Upper lobe of right lung (tissue), 1 donor: ENCODE measurements at places on chromosomes 6 and 20. TPM values are rescaled to one million over a fixed set of nuclear protein-coding genes. Genes with fewer than 3 reads are reported as not detected.

- no peak for DNase-seq
These were observed 11.0 kb downstream of the SULF2 start for GRCh38 chr20:47774131-47774777.

DNA sequence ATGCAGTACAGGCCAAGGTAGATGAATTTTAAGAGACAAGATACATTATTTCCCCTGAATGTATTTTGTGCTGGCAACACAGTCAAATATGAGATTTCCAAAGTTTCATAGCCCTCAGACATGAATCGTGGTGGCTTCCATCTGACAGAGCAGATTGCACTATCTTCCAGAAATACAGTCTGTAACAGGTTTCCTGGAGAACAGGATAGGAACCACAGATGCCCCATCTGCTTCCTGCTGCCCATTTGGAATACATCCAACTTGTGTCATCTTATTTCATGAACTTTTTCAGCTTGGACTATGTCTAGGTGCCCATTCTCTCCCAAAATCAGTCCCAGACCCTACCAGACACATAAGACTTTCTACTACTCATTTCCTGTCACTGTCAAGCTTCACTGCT lies 426.0 kb downstream of the KIF16B start:
- no peak for DNase-seq

GRCh38 chr20:58711266-58712051 lies 18.9 kb downstream of the NPEPL1 start:
- peak; percentile 56 for DNase-seq

GRCh38 chr20:50278684-50279531 lies 88.3 kb downstream of the CEBPB start:
- peak; percentile 92 for DNase-seq

- DNase-seq, result no peak
These were observed 82.9 kb upstream of the MARCKS start for GRCh38 chr6:113774127-113774825.

DNA sequence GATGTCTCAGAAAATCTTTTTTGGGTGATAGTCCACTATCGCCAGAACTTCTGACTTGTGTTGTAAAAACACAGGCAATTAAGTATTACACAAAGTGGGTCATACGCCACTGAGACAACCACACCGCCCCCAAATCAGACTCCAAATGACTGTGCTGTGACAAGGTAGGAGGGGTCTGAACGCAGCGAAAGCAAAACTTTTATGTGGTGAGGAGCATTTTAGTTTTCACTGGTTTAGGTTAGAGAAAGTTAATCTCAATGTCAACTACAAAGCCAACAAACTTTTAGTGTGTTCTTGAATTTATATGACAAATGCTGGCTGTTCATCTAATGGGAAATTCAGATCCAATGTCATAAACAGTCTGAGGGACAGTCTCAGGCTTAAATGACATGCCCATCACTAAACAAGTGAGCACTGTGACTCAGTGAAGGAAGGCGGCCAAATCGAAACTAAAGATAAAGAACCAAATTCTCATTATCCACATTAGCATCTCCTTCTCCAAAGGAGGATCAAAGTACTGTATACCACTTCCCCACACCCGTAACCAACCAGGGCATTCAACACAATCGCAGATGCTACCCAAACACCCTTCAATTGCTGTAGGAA lies 186.7 kb downstream of the GJA10 start:
- DNase-seq, result no peak

- peak; percentile 82 for DNase-seq
These were observed 79.5 kb upstream of the MYL9 start for GRCh38 chr20:36461600-36462439.

GRCh38 chr6:3340358-3340802 lies 81.6 kb downstream of the PSMG4 start:
- no peak for DNase-seq

GRCh38 chr6:115896538-115897129 lies 164.1 kb downstream of the FRK start:
- DNase-seq, result no peak

DNA sequence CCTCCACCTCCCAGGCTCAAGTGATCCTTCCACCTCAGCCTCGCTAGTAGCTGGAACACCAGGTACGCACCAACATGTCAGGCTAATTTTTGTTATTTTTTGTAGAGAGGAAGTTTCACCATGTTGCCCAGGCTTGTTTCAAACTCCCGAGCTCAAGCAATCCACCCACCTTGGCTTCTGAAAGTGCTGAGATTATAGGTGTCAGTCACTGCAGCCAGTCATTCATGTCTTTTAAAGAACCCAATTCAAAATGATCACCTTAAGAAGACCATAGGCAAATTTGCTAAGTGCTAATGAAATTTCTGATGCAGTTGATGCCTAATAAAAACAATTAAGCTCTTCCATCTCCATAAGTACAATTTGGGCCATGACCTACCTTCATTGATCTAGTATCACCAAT lies 2.6 kb upstream of the VNN2 start:
- no peak for DNase-seq

DNA sequence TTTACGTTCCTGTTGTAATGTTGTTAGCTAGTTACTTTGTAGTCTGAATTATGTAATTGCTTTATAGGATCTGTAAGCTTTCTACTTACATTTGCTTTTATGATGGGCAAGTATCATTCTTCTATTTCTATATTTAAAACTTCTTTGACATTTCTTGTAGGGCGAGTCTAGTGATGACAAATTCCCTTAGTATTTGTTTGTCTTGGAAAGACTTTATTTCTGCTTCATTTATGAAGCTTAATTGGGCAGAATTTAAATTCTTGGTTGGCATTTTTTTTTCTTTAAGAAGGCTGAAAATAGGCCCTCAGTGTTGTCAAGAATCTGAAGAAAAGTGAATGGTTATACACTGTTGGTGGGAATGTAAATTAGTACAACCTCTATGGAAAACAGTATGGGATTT lies 506.3 kb downstream of the TENT5A start:
- DNase-seq, result no peak

- DNase-seq, result no peak
These were observed 3.6 kb upstream of the MANBAL start for GRCh38 chr20:37285664-37286374.

DNA sequence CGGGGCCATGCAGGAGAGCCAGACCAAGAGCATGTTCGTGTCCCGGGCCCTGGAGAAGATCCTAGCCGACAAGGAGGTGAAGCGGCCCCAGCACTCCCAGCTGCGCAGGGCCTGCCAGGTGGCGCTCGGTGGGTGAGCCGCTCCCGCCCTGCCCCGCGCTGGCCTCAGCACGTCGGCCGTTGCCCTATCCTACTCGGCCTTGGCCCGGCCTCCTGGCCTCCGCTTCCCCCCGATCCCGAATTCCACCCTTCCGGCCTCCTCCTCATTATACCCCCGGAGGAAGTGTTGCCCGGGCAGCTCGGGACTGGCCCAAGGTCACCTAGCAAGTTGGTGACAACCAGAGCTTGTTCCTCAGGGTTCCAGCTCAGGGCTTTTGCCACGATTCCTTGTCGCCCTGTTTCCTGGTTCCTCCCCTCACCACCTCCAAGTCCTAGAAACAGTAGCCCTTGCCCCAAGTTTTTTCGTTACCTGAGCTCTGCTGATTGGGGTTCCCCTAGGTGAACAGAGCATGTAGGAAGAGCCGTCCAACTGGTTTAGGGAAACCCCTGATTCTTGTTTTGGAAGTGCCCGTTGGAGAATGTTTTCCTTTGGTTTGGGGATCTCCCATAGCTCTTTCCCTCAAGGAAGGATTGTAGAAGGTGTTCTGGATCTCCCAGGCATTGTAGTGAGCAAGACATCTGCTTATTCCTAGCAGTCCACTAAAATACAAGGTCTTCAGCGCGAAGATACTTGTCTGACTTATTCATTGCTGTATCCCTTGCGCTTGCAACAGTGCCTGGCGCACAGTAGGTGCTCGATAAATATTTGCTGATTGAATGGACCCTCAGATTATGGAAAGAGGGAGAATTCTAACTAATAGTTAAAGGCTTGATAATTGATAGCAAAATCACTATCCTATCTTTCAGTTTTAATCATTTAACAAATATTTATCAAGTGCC lies 641 bp downstream of the ARFGEF2 start:
- no peak for DNase-seq

- DNase-seq, result no peak
These were observed 121.0 kb downstream of the UST start for GRCh38 chr6:148867862-148868261.

- no peak for DNase-seq
These were observed 1.1 kb downstream of the CD164 start for GRCh38 chr6:109381061-109381746.

- no peak for DNase-seq
These were observed 69.0 kb upstream of the UST start for GRCh38 chr6:148677594-148678476.

DNA sequence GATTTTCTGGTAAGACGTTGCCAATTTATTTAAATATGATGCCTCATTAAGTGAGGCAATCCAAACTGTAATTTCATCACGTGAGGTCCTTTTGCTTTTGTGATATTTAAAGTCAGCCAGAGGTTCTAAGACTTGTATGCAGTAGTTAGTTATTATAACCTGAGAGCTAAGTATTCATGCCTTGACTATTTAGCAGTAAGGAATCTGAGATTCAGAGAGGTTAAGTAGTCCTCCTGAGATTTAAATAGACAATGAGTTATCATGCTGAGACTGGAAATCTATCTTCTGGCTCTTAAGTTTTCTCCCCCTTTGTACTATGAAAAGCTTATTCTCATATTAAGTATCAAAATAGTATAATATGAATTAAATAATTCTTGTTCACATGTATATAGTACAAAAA lies 158.0 kb downstream of the UTRN start:
- no peak for DNase-seq

FAM229B gene
- 8.2 TPM for total RNA-seq

SLC24A3 gene
- total RNA-seq, result 13.1 TPM
